ENCODE measurements at places on chromosomes 11 and 22. TPM values are rescaled to one million over a fixed set of nuclear protein-coding genes. Genes with fewer than 3 reads are reported as not detected.

The C11orf52 gene
- total RNA-seq = not detected

GRCh38 chr11:68027667-68028066, 2.8 kb upstream of the NDUFS8 start:
- no peak for DNase-seq

DNA sequence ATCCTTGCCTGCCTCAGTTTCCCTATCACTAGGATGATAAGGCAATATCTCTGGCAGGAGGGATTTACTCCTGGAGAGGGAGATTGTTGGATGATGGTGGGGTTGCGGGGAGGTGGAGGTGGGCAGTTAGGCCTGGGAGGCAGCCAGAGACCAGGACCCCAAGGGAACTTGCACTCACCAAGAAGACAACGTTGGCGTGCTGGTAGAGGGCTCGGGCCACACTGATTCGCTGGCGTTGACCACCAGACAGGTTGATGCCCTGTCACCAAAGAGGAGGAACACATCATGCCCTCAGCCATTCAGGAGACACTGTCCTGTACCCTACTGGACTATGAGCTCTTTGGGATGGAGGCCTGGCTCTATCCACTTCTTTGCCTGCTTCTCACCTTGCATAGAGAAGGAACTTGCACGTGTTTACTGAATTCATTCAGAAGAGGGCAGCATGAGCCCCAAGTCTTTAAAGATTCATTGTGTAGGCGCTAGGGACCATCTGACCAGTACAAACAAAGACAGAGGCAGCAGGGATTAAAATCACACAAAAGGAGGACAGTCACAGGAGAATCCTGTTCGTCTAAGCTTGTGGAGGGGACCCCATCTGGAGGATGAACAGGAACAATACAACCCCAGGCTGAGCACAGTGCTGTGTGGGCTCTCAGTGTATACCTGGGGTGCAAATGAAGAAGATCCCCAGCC, 24.2 kb upstream of the KCNJ11 start:
- no peak for DNase-seq

The OR6A2 gene
- 0.20 TPM for total RNA-seq

- no peak for DNase-seq
These were observed 863.8 kb downstream of the KCNA4 start for GRCh38 chr11:29153078-29153477.
